ENCODE measurements at places on chromosomes 2 and 18.
A peak's percentile ranks its signal among the peaks of the same experiment; 100 is the strongest.

DNA sequence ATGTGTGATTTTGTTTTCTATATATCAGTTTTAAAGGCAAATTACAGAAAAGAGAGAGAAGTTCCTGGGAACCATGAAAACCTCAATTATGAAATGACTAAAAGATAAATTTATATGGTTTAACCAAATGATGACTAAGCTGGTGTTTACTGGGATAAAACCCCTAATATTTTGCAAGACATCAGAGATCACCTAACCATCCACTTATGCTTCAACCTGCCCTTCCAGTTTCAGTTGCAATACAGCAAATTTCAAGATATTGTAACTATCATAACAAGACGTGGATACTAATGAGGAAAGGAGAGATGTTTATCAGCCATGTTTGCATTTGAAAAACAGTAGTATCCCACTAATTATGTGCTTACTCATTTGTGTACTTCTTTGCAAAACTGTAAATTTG, 108.2 kb downstream of the GAREM1 start:
- DNase-seq, result no peak

GRCh38 chr2:215969131-215969841, 44.1 kb downstream of the MREG start:
- DNase-seq, result no peak

- no peak for DNase-seq
Observed at GRCh38 chr2:210112871-210113270, 58.3 kb downstream of the KANSL1L start.

- no peak for DNase-seq
Observed at GRCh38 chr2:18482666-18483065, 77.8 kb downstream of the RDH14 start.

DNA sequence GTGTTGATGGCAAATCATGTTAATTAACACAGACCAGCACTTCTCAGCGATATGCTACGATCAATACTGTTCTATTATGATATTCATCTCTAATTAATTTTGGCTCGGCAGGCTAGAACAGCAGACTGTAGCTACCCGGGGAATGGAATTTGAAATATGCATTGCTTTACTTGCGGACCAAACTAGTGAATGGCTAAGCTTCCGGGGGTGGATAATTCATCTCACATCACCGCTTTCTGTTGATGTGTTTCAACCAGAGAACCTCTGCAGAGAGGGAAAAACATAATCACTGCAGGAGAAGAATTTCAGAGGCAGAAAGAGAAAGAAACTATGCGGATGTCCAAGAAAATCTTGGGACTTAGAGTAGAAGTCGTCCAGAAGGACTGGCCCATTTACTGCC, 490.9 kb downstream of the STK39 start:
- DNase-seq, result no peak

DNA sequence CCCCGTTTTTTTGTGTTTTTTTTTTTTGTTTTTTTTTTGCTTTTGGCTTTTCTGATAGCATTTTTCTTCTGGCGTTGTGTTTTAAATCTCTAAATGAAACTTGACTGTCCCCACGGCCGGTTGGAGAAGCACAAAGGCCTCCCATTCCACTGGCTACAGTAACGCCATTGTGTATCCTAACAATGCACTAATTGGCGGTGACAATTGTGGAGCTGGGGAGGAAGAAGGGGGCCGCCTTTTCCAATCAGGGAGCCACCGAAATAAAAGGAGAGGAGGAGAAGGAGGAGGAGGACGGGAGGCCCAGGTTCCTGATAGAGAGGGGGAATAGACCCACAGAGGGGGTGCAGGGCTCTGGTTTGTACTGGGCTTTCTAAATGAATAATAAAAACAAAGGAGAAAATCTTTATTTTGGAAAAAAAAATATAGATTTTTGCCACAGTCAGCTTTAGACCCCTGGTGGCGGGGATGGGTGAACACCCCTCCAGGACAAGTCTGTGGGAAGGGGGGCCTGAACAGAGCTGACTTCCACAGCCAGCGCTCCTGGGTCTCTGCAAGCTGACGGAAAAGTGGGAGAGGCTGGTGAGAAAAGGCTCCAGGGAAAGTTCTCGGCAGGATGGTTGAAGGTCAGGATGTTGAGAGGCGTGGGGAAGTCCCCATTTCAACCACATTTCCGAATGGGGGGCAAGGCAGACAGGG, 43.7 kb upstream of the FZD5 start:
- DNase-seq, result no peak

DNA sequence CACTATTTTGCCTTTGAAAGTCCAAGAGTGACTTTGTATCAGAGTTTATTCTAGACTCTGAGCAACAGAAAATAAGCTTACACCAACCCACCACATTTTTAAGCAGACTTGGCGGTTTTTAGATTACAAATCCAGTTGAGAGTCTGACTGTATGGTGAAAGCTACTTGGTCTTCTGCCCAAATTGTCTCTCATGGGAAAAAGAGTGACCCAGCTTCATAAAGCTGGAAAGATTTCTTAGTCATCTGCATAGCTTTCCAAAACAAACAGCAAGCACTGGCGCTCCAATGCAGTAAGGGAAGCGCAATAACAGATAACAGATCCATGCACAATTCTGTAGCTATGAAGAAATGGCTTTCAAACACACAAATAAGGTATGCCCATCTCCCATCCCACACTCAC, 7.1 kb downstream of the DSG1 start:
- DNase-seq, result peak; percentile 14

DNA sequence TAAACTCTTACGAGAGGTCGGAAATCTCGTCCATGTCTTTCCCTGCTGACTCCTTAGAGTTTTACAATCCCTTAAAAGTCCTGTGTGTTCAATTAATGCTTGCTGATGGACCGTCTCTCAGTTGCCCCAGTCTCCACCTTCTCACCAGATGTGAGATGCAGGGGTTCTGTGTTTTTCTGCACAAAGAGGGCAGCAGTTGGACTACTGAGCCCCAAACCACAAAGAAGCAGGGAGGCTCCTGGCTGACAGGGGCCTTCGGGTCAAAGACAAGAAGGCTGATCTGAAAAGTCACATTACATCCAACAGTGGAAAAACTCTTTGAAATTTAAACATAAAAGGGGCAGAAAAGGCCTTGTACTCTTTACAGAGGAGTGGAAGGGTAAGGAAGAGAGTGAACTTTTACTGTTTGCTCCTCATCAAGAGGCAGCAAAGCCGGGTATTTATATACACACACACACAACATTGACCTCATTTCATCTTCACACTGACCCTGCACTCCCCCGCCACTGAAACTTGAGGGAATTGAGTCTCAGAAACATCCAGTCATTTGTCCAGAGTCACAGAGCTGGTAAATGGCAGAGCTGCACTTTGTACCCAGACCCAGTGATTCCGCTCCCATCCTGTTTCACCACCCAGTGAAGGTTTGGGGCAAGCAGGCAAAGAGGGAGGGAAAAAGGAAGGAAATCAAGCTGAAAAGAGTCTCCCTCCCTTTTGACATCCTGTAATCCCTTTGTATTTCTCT, 23.7 kb downstream of the MRPL33 start:
- DNase-seq, result no peak

DNA sequence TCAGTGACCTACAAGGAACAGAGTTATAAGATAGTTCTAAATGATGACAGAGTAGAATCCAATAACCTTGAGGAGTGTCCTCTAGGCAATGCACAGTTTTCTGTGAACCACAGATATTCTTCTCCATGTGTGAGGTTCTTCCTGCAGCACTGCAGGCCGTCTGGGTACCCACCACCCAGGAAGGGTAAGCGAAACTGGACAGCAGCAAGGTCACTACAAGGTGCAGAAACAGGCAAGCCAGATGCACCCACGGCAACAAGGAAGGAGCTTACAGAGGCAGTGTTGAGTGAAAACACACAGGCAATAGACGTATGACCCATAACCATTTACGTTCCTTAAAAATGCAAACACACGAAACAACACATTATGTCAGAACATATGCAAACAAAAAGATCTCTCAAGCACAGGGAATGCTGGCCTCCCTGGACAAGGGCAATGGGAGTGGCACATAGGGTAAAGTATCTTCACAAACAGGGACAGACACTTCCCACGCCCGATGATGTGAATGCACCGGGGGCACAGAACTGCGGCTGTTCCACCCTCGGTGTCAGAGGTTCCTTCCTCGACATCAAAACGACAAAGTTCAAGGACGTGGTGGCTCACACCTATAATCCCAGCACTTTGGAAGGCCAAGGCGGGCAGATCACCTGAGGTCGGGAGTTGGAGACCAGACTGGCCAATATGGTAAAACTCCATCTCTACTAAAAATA, 84.1 kb downstream of the NDUFA10 start:
- DNase-seq, result no peak

- DNase-seq, result no peak
Observed at GRCh38 chr2:230472621-230473018, 56.6 kb downstream of the SP100 start.

GRCh38 chr2:135662088-135662487, 79.6 kb upstream of the UBXN4 start:
- no peak for DNase-seq

- no peak for DNase-seq
Observed at GRCh38 chr2:12675352-12675795, 41.4 kb upstream of the TRIB2 start.

DNA sequence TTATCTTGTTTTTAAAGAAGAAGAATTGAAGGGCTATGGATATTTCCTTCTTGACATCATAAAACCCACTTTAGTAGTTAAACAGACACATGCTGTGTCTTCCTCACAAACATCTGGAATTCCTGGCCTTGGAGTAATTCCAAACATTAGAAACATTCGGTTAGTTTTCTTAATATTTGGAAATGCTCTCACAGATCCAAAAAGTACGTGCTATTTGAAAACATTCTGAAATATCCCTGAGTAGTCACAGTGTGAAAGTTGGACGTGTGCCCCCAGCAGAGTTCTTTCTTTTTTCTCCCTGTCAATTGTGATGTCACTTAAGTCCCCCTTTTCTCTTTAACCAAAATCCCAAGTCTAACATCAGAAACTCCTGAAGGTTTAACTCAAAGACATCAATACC, 91.3 kb downstream of the ANTXR1 start:
- DNase-seq, result no peak

GRCh38 chr2:144990661-144991060, 470.7 kb upstream of the ZEB2 start:
- no peak for DNase-seq

- DNase-seq, result no peak
Observed at GRCh38 chr2:230814616-230815015, 50.1 kb upstream of the ITM2C start.

- no peak for DNase-seq
Observed at GRCh38 chr2:128236491-128237035, 82.1 kb downstream of the HS6ST1 start.

DNA sequence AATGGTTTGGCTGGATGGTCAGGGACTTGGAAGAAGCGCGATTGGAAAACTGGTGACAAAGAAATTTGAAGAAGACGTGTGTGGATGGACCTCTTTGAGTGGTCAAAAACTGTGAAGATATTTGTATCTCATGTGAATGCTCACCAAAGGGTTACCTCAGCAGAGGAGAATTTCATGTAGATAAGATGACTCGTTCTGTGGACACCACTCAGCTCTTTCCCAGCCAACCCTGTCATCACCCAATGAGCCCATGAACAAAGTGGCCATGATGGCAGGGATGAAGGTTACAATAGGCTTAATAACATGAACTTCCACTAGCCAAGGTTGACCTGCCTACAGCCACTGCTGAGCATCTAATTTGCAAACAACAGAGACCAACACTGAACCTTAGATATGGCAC, 248.3 kb downstream of the KCNE4 start:
- DNase-seq, result no peak

- DNase-seq, result no peak
Observed at GRCh38 chr2:25176138-25176537, 7.8 kb upstream of the POMC start.

- DNase-seq, result no peak
Observed at GRCh38 chr2:230748087-230748486, 35.4 kb downstream of the CAB39 start.

- DNase-seq, result no peak
Observed at GRCh38 chr2:127170021-127170420, 50.1 kb downstream of the CYP27C1 start.

DNA sequence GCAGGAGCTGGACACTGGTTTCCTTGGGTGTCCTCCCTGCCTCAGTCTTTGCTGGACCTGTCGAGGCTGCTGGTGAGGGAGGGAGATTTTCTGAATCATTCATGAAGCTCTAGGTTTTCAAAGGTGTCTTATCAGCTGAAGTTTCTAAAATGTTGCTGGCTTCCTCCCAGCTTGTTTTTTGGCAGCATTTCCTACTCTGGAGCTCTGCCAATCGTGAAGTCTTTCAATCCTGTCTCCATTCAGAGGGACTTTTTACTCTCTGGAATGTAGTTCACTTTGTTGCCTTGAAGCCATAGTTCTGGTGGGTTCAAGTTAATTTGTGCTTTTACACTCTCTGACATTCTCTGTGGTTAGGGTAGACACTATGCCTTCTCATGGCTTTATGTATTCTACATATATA, 23.9 kb downstream of the SNTG2 start:
- peak; percentile 59 for DNase-seq

DNA sequence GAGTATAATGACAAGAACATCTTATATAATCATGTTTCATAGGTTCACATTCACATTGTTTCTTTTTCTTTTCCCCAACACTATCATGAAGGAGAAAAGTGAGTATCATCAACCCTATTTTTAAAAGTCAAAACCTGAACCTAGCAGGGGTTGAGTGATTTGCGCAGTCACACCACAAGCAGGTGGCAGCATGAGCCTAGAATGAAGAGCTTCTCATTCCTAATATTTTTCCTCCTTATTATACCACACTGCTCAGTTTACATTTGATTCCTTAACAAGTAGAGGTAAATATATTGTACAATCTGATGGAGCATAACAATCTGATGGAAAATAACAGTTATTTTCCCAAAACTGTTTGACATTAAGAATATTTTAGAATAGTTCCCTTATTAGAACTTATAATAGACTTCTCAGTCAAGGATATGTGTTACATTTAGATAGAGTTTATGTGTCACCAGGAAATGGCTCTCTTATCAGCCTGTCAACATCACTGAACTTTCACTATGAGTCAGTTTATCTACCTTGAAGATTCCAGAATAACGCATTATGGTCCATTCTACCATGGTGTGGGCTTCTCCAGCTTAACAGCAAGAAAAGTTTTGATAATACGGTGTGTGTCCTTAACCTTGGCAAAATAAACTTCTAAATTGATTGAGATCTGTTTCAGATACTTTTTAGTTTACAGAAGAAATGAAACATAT, 119.5 kb downstream of the NEB start:
- no peak for DNase-seq

- DNase-seq, result no peak
Observed at GRCh38 chr2:191126386-191127085, 24.3 kb downstream of the STAT4 start.

DNA sequence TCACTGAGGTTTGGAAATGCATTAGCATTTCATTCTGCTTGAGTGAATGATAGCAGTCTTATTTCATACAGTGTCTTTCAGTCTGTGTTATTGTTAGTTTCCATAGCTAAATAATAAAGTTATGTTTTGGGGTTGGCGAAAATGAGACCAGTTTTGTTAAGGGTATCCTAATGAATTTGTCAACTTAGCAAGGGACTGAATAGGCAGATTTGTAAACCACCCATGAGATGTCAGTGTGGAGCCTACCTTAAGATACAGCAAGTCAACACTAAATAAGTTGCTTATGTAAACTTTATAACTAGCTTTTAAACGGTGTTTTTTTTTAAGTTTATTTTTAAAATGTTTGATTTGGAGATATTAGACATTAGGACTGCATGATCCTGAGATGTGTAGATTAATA, 11.9 kb downstream of the NAPG start:
- no peak for DNase-seq
